ENCODE measurements at places on chromosomes 7 and 10.

DNA sequence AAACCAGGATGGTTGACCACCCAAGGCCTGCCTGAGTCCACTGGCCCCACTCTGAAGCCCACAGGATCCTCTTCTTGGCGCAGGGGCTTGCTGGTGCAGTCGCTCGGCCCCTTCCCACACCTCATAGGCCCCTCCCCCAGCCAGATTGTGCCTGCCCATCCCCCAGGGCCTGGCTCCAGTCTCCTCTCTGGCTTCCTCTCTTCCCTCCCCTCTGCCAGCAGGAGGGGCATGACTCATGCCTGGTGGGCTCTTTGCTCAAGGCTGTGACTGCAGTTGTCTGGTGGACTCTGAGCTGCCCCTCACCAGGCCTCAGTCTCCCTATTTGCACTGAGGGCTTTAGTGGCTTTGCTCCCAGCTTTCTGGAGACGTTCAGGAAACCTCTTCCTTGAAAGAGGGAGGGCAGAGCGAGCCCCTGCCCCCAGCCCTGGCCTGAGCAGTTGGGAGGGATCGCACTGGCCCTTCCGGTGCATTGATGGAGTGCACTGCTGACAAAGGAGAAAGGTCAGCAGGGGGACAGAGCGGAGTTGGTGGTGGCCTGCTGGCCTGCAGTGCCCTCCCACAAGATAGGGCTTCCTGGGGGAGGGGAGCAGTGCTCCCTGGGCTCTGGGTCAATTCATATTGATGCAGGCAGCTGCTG, 60.7 kb downstream of the ZMIZ1 start:
- no peak for DNase-seq

DNA sequence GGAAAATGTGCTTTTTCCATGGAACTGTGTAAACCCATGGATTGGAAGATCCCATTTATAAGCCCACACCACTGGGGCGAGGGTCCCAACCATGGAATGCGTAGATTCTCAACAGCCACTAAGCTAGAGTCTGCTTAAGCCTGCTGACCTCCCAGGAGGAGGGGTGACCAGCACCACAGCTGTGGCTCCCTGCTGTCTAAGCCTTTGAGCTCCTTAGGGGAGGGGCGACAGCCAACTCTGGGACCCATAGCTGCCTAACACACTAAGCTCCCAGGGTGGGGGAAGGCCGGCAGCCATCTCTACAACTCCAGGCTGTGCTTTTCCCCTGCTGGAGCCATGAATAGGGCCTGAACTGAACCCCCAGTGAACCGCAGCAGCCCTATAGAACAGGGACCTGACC, 249.8 kb upstream of the HPS1 start:
- no peak for DNase-seq

DNA sequence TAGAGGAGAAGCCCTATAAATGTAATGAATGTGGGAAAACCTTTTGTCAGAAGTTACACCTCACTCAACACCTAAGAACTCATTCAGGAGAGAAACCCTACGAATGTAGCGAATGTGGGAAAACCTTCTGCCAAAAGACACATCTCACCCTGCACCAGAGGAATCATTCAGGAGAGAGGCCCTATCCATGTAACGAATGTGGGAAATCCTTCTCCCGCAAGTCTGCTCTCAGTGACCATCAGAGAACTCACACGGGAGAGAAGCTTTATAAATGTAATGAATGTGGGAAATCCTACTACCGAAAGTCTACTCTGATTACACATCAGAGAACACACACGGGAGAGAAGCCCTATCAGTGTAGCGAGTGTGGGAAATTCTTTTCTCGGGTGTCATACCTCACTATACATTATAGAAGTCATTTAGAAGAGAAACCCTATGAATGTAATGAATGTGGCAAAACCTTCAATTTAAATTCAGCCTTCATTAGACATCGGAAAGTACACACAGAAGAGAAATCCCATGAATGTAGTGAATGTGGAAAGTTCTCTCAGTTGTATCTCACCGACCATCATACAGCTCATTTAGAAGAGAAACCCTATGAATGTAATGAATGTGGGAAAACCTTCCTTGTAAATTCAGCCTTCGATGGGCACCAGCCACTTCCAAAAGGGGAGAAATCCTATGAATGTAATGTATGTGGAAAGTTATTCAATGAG, 18.9 kb downstream of the RBAK start:
- DNase-seq = no peak

GRCh38 chr7:116226664-116227063, 16.3 kb downstream of the TES start:
- DNase-seq = no peak

DNA sequence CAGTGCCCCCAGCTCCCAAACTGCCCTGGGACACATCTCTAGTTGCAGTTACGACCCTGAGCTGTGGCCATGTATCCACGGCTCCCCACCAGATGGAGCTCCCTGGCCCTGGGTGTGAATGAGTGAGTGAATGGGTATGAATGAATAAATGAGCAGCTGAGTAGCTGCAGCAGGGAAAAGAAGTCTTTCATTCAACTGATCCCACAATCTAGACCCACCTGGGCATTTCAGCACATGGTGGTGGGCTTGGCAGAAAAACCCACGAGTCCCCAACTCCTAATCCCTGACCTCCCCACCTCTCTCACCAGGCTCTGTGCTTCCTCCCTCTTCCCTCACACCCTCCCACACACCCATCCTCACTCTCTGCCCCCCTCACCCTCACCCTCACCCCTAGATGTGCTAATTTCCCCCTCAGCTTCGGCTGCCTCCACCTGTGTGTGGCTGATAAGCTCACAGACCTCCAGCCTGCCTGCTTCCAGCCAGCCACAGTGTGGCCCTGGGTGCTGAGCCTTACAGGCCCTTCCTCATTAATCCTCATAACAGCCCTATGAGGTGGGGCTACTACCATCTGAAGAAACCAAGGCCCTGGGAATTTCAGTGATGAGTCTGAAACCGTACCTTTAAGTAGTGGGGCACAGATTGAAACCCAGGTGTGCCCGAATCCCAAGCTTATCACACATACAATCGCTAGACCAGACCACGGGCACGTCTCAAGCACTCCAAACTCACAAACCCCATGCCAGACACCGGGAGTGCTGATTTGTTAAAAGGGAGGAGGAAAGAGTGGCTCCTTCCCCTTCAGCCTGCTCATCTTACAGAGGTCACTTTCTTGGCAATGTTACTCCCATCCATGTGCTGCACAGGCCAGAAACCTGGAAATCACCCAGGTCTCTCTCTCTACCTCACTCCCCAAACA, 2.2 kb upstream of the ATP6V1F start:
- DNase-seq = no peak

GRCh38 chr7:99392046-99392445, 16.4 kb downstream of the PDAP1 start:
- no peak for DNase-seq

DNA sequence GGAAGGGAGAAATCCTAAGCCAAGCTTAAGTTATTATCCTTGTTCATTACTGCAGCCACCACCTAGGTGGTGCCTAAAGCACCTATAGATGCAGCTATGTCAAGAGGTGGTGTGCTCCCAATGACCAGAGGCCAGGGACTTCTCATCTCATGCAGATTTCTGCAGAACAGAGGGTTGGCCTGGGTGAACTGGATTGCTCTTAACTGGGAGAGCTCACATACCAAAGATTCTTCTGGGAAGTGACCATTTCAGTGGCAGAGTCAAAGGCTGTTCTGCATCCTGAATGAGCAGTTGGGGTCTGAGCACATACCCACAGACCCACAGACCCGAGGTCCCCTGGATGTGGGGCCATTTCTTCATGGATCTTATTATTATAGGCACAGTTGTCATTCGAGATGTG, 2.1 kb upstream of the CRHR2 start:
- DNase-seq = no peak

DNA sequence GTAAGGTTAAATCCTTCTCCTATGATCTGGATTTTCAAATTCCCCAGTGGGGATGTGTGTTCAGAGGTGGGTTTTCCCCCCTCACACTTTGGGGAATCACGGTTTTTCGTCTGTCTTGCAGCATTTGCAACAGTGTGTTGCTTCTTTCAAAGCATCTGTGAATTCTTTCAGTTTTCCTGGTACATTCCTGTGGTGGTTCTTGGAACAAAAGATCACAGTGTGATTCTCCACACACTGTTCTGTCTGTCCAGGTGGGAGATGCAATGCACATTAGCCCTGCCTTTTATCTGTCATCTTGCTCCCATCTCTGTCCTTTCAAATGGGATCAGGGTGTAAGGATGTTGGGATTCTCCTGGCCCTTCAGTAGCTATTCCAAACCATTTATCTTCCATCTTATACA, 11.8 kb downstream of the AGK start:
- no peak for DNase-seq

Measured in stimulated activated CD4-positive, alpha-beta T cell treated with anti-CD3 and anti-CD28 coated beads, Interleukin-12 subunit alpha, Interleukin-12 subunit beta, amount 100 ng/mL, for 24 hours (primary cell).